ENCODE measurements at places on chromosomes 2 and 18. TPM values are rescaled to one million over a fixed set of nuclear protein-coding genes. Genes with fewer than 3 reads are reported as not detected.

Gene CHN1
- 9.6 TPM for total RNA-seq

Gene IL1RN
- total RNA-seq: 253 TPM

Gene FEV
- not detected for total RNA-seq

Gene CAVIN2
- 50.6 TPM for total RNA-seq

Gene E2F6
- 9.1 TPM for total RNA-seq

Gene CNDP1
- total RNA-seq: 9.8 TPM

Gene ERICH2
- not detected for total RNA-seq

Gene ACKR3
- 55.5 TPM for total RNA-seq

Gene SCN2A
- 1.2 TPM for total RNA-seq

Gene SFXN5
- 9.8 TPM for total RNA-seq

DNA sequence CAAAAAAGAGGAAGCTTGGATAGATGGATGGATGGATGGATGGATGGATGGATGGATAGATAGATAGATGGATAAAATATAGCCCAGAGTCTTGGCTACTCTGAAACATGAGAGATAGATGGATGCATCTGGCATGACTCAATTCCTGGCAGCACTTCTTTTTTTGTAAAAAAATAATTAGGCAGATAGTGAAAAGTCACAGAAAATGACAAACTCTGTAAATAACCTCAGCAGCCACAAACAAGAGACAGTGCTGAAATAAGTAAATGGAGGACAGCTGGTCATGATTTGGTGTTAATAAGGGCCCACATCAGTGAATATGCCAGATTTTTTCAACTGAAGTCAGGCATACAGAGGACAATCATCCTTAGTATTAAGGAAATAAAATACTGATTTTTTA is 585.0 kb upstream of the GCFC2 start:
- DNase-seq: no peak

DNA sequence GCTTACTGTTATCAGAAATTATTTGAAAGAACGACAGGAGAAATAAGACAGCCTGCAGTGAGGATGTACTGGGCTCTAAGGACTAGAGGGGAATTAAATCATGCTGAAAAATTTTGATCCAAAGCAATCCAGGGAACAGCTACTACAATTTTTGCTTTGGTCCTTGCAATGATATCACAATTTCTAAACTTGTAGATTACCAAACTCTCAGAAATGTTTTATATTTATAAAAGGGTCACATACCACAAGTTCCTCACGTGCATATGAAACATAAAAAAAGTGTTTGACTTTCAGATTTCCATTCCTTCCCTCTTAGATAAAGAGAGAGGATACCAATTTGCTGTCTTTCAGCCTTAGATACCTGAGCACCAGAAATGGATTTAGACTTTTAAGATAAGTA is 261.2 kb downstream of the STK39 start:
- no peak for DNase-seq

- no peak for DNase-seq
Measured at GRCh38 chr2:64838817-64839216, 150.4 kb upstream of the SLC1A4 start.

GRCh38 chr18:50879302-50880118 is 592 bp downstream of the ME2 start:
- DNase-seq: no peak

- DNase-seq: no peak
Measured at GRCh38 chr2:199488772-199489400, 31.1 kb upstream of the SATB2 start.

- DNase-seq: no peak
Measured at GRCh38 chr2:23791030-23791429, 135.9 kb downstream of the ATAD2B start.

GRCh38 chr2:29892585-29893259 is 28.7 kb downstream of the ALK start:
- no peak for DNase-seq

GRCh38 chr2:177649568-177650518 is 257.3 kb downstream of the AGPS start:
- no peak for DNase-seq

DNA sequence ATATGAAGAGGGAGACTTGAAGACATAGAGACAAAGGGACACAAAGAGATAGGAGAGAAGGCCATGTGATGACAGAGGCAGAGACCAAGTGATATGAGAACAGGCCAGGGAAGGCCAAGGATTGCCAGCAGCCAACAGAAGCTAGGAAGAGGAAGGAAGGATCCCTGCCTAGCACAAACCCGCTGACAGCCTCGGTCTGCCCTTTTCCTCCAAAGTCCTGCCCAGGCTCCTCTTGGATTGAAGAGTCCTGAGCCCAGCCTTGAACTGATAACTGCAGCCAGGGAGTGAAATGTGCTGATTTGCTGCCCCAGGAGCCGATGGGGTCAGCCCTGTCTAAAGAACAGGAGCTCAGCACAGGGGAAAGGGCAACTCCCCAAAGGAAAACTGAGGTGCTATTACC is 76.6 kb downstream of the MCFD2 start:
- DNase-seq: no peak

- no peak for DNase-seq
Measured at GRCh38 chr2:238091436-238092060, 8.6 kb upstream of the ESPNL start.

DNA sequence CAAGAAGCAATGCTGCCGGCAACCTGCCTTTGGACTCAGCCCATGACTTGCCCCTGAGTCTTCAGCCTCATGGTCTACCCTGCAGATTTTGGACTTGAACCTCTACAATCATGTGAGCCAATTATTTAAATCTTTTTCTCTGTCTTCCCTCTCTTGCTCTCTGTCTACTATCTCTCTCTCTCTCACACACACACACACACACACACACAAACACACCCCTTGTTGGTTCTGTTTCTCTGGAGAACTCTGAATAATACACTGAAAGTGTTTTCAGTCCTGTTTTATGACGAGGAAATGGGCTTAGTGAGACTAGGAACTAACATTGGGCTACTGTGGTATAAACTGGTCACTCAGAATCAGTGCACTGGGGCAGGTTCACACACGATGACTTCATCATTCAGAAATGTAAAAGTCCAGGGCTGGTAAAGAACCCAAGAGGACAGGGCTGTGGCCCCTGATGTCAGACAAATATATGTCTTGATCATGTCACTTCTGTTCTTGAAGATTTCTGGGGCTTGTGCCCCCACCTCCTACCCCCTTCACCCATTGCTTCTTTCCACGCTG is 266.1 kb upstream of the SIX2 start:
- DNase-seq: no peak

- DNase-seq: no peak
Measured at GRCh38 chr18:79784965-79785770, 12.6 kb upstream of the KCNG2 start.

- DNase-seq: no peak
Measured at GRCh38 chr2:124834331-124834730, 809.2 kb downstream of the CNTNAP5 start.

DNA sequence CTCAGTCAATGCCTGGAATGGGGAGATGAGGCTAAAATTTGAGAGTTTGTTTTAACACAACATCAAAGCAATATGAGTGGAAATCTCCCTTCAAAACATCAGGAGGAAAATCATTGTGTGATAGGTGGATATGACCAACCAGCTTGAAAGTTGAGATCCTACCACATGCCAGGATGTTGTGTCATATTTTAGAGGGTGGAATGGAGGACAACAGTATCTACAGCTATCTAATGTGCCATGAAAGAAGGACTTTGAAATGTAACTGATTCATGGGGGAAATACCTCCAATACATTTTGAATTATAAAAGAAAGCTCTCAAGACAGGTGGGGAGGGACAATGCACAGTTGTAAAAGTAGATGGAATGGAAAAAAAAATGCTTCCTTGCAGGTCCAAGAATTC is 87.8 kb downstream of the SP100 start:
- no peak for DNase-seq

GRCh38 chr2:29025711-29026110 is 44.6 kb downstream of the TOGARAM2 start:
- no peak for DNase-seq

GRCh38 chr2:58913082-58913726 is 672.1 kb upstream of the FANCL start:
- DNase-seq: no peak

DNA sequence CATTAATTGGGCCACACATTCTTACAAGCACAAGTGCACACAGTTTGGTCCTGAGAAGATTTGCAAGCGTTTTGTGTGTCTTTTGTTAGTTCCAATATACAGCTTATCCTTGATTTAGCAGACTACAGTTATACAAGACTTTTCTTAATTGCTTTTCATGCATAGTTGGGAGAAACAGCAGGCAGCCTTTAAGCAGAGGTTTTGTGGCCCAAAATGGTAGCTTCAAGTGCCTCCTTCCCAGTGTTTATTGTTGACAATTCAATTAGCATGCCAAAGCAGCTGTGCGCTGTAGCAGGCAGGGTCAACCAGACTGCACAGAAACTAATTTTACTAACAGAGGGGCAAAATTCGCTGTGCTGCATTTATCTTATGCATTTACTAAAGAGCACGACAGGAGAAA is 47.5 kb downstream of the FRZB start:
- no peak for DNase-seq

DNA sequence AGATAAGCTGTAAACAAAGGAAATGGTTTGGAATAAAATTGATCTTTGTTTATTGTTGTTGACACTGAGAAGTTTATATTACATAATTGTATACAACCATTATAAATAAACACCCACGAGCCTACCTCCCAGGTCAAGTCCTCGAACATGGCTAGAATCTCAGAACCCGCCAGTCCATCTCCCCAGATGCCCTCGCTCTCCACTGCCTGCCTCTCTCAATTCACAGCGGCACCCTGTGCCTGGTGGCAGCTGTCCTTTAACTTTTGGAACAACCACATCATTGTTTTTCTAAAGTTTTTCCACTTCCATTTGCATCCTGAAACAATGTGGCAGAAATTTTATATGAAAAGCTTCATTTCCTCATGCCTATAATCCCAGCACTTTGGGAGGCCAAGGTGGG is 52.2 kb upstream of the OTOS start:
- DNase-seq: no peak

- no peak for DNase-seq
Measured at GRCh38 chr2:157611726-157612125, 16.9 kb downstream of the ACVR1C start.

DNA sequence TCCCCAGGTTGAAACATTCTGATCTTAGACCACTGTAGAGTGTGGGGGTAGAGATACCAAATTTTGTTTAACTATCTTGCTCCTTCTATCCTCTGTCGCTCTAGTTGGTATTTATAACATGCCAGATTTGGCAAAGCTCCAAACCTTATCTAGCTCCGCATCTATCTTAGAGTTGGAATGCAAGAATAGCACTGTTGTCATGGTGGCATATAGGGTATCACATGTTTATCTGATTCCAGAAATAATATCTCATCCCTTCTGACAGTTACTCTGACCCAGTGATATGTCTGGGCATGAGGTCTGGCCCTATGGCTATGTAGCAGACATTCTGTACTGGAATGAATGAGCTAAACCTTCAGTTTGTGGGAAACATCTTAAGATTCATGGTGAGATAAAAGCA is 51.7 kb downstream of the CABYR start:
- no peak for DNase-seq

All from vagina (tissue), 2 donors.